ENCODE measurements at places on chromosomes 16 and 17. TPM values are rescaled to one million over a fixed set of nuclear protein-coding genes. Genes with fewer than 3 reads are reported as not detected.

- H3K4me1 ChIP-seq = no peaks in the 10 kb centered on the region
- H3K27ac ChIP-seq = no peak overlapping the region
- no peaks in the 10 kb centered on the region for H3K36me3 ChIP-seq
- H3K27me3 ChIP-seq = no peaks in the 10 kb centered on the region
- H3K4me3 ChIP-seq = no peak overlapping the region
- DNase-seq = no peak
These were observed 43.5 kb downstream of the EMP2 start for GRCh38 chr16:10536814-10537389.

DNA sequence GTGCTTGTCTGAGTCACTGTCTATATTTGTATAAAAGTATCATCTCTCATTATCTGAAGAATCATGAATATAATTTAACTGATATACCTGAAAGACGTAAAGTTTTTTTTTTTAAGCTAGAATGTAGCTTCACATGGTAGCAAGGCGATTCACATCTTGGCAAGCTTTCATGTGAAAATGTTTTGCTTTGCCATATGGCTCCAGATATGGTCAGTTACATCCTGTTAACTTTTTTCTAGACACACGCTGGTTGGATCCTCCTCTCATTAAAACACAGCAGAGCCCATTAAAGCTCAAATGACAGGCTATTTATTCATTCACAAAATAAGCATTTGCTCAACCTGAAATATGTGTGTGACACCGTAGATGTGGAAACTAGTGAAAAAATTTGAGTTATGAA, 412.8 kb downstream of the KIF2B start:
- H3K4me1 ChIP-seq = no peaks in the 10 kb centered on the region
- H3K27me3 ChIP-seq = no peaks in the 10 kb centered on the region
- H3K4me3 ChIP-seq = no peak overlapping the region
- H3K36me3 ChIP-seq = no peaks in the 10 kb centered on the region
- no peak for DNase-seq

- H3K36me3 ChIP-seq = peaks cover 15% of the 10 kb centered on the region
- peaks cover 5% of the 10 kb centered on the region for H3K4me1 ChIP-seq
- no peak overlapping the region for H3K4me3 ChIP-seq
- DNase-seq = no peak
These were observed 5.2 kb downstream of the ADPRM start for GRCh38 chr17:10702574-10702973.

DNA sequence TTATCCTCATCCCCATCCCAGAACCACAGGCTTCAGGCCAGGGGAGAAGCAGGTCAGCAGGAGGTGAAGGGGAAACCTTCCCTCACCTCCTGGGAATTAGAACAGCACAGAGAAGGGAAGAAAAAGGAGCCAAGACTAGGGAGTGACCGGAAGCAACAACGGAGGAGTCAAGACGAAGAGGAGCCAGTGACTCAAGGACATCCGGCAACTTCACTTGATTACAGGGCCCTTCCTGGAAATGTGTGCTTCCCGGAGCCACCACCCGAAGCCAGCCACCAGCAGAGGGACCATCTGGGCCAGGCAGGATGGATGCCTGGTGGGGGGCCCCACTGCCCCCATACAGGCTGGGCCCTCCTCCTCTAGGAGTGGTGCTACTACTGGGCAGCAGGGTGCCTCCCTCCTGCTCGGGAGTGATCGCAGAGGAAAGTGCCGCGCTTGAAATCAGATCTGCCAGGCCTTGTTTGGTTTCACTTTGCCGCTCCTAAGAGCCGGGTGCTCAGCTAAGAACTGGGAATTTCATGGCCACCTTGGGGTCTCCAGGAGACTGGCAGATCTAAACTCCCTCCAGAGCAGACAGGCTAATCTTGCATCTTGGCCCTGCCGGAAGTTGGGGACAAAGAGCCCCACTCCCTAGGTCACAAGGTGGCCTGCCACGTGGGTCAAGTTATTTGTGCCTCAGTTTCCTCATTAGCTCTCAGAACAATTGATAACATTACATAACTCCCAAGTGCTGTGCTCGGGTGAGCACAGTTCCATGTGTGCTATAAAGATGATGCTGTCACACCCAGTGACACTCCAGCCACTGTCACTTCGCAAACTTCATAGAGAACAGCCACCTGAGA, 6.6 kb downstream of the CDC42EP4 start:
- DNase-seq = peak; percentile 83
- peaks cover 4% of the 10 kb centered on the region for H3K4me1 ChIP-seq
- H3K4me3 ChIP-seq = peak overlapping the region; percentile 36
- peak overlapping the region; percentile 82 for H3K27ac ChIP-seq

GRCh38 chr17:34117811-34118210, 137.3 kb upstream of the CCL2 start:
- DNase-seq = no peak
- H3K4me3 ChIP-seq = no peak overlapping the region
- no peak overlapping the region for H3K27ac ChIP-seq
- H3K36me3 ChIP-seq = no peaks in the 10 kb centered on the region
- no peaks in the 10 kb centered on the region for H3K27me3 ChIP-seq
- H3K4me1 ChIP-seq = no peaks in the 10 kb centered on the region

- H3K4me3 ChIP-seq = peak overlapping the region; percentile 32
- peak overlapping the region; percentile 75 for H3K27ac ChIP-seq
- no peaks in the 10 kb centered on the region for H3K27me3 ChIP-seq
- H3K36me3 ChIP-seq = peaks cover 4% of the 10 kb centered on the region
- DNase-seq = peak; percentile 67
These were observed 3.2 kb downstream of the DLG4 start for GRCh38 chr17:7216242-7217112.

- H3K4me1 ChIP-seq = peaks cover 22% of the 10 kb centered on the region
- H3K27ac ChIP-seq = peak overlapping the region; percentile 22
- no peaks in the 10 kb centered on the region for H3K36me3 ChIP-seq
- peak overlapping the region; percentile 33 for H3K4me3 ChIP-seq
These were observed 58.9 kb upstream of the CIBAR2 start for GRCh38 chr16:85171004-85171758.

GRCh38 chr16:711548-712320, 3.2 kb upstream of the METRN start:
- DNase-seq = peak; percentile 60
- H3K4me3 ChIP-seq = no peak overlapping the region
- H3K27ac ChIP-seq = no peak overlapping the region
- peaks cover 6% of the 10 kb centered on the region for H3K27me3 ChIP-seq

The SPAG9 gene
- 93.3 TPM for total RNA-seq

GRCh38 chr17:74971069-74971841, 1.3 kb downstream of the HID1 start:
- no peak for DNase-seq
- no peaks in the 10 kb centered on the region for H3K27me3 ChIP-seq
- H3K27ac ChIP-seq = peak overlapping the region; percentile 72
- H3K36me3 ChIP-seq = no peaks in the 10 kb centered on the region
- peaks cover 3% of the 10 kb centered on the region for H3K4me1 ChIP-seq

- no peaks in the 10 kb centered on the region for H3K4me1 ChIP-seq
- no peak overlapping the region for H3K27ac ChIP-seq
- no peak for DNase-seq
- no peaks in the 10 kb centered on the region for H3K27me3 ChIP-seq
- no peaks in the 10 kb centered on the region for H3K36me3 ChIP-seq
These were observed 40.4 kb upstream of the NOS2 start for GRCh38 chr17:27840688-27841087.

- H3K27ac ChIP-seq = no peak overlapping the region
- no peak for DNase-seq
- no peak overlapping the region for H3K4me3 ChIP-seq
- H3K4me1 ChIP-seq = no peaks in the 10 kb centered on the region
- no peaks in the 10 kb centered on the region for H3K27me3 ChIP-seq
These were observed 11.1 kb downstream of the CPD start for GRCh38 chr17:30389756-30390300.

- H3K4me1 ChIP-seq = peaks cover 2% of the 10 kb centered on the region
- H3K27me3 ChIP-seq = no peaks in the 10 kb centered on the region
- DNase-seq = no peak
- H3K36me3 ChIP-seq = no peaks in the 10 kb centered on the region
- H3K27ac ChIP-seq = no peak overlapping the region
- H3K4me3 ChIP-seq = no peak overlapping the region
These were observed 66.8 kb downstream of the C16orf78 start for GRCh38 chr16:49440156-49441065.

- H3K27me3 ChIP-seq = no peaks in the 10 kb centered on the region
- H3K27ac ChIP-seq = no peak overlapping the region
- no peak for DNase-seq
- no peak overlapping the region for H3K4me3 ChIP-seq
- no peaks in the 10 kb centered on the region for H3K4me1 ChIP-seq
These were observed 21.3 kb upstream of the SALL1 start for GRCh38 chr16:51172368-51172767.

DNA sequence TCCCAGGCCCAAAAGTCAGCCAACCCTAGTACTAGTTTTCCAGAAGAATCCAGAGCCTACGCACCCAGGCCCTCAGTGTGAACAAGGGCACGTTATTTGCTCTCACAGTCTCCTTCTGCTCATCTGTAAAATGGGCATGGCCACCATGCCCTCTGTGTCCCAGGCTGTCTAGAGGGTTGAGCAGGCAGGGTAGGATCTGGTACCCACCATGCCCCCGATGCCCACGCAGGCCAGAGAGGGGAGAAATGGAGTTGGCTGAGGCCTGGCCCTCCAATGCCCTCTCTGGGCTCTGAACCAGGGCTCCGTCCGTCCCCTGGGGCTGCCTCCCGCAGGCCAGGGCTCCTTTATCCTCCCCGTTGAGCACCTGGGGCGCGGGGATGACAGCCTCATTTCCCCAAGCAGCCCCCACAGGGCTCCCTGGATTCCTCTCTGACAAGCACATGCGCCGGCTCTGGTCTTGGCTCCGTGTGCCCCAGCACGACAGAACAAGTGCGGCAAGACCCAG, 9.1 kb upstream of the BAHCC1 start:
- no peaks in the 10 kb centered on the region for H3K36me3 ChIP-seq
- H3K27me3 ChIP-seq = no peaks in the 10 kb centered on the region
- DNase-seq = no peak
- H3K4me3 ChIP-seq = no peak overlapping the region
- H3K27ac ChIP-seq = peak overlapping the region; percentile 94

DNA sequence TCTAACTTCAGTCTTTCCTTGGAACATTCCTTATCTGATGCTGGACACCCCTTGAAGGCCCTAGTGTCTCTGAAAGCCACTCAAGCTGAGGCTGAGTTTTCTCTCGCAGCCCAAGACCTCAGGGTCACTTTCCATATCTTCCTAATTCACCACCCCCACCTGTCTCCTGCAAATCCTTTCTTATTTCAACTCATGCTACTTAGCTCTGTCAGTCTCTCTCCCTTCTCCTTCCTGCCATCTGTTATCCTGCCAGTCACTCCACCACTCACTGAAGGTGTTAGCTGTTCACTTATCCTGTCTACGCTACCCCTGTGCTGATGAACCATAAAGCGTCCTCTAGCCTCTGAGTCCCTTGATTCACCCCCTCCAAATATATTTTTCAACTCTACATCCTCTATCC, 143.9 kb upstream of the SHISA6 start:
- no peak for DNase-seq
- H3K4me1 ChIP-seq = no peaks in the 10 kb centered on the region
- H3K36me3 ChIP-seq = no peaks in the 10 kb centered on the region
- H3K27me3 ChIP-seq = no peaks in the 10 kb centered on the region
- no peak overlapping the region for H3K27ac ChIP-seq

DNA sequence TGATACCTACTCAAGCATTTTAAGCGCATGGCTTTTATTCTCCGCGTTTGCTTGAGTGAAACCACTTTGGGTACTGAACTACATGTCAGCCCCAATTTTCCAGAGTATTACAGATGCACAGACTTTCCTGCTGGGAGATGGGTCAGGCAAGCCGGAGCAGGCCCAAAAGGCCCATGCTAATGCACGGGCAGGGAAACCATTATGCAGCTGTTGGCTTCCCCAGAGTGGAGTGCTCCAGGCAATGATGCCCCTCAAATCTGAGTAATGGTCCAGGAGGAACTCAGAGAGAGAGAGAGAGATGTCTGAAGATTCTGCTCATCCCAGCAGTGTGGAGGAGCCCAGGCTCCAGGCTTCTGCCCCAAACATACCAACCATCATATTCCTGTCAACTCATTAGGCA, 80.2 kb downstream of the CDH11 start:
- H3K4me3 ChIP-seq = no peak overlapping the region
- H3K4me1 ChIP-seq = no peaks in the 10 kb centered on the region
- H3K27ac ChIP-seq = no peak overlapping the region
- H3K36me3 ChIP-seq = no peaks in the 10 kb centered on the region

DNA sequence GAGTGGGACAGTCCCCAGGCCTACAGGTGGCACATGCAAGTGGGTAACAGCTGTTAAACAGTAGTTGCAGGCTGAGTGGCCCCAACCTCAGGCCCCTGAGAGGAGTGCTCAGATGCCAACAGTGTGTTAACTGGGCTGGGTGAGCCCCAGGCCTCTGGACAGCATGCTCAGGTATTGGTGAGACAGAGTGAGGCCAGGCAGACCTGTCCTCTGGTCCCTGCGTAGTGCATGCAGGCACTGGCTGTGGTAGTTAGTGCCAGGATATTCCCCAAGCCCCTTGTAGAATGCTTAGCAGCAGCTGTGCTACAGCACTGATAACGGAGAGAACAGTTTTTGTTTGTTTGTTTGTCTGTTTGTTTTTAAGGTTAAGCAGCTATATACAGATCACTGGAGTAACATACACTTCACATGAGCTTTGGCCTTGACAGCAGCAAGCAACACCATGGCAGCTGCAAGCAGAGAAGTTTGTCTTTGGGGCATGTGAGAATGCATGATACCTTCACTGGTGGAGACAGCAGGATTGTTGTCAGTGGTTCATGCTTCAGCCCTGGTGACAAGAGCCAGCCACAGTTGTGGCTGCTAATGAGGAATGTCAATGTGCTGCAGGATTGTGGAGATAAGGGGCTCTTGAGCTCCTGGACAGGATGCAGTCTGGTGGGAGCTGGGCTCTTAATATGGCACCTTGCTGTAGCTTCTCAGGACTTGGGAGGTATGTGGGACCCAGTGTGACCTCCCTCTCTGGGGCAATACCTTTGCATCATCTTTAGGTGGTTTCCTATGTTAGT, 614.4 kb downstream of the CDH11 start:
- H3K27me3 ChIP-seq = no peaks in the 10 kb centered on the region
- no peak for DNase-seq
- H3K4me3 ChIP-seq = no peak overlapping the region
- no peaks in the 10 kb centered on the region for H3K4me1 ChIP-seq
- H3K36me3 ChIP-seq = no peaks in the 10 kb centered on the region

- no peak for DNase-seq
- H3K27me3 ChIP-seq = no peaks in the 10 kb centered on the region
- peaks cover 7% of the 10 kb centered on the region for H3K4me1 ChIP-seq
- peak overlapping the region; percentile 93 for H3K27ac ChIP-seq
- H3K36me3 ChIP-seq = peaks cover 14% of the 10 kb centered on the region
These were observed 697 bp downstream of the NOL11 start for GRCh38 chr17:67718325-67718941.

Measured in kidney (tissue), 22 donors.